ENCODE measurements at places on chromosomes 2 and 18.

DNA sequence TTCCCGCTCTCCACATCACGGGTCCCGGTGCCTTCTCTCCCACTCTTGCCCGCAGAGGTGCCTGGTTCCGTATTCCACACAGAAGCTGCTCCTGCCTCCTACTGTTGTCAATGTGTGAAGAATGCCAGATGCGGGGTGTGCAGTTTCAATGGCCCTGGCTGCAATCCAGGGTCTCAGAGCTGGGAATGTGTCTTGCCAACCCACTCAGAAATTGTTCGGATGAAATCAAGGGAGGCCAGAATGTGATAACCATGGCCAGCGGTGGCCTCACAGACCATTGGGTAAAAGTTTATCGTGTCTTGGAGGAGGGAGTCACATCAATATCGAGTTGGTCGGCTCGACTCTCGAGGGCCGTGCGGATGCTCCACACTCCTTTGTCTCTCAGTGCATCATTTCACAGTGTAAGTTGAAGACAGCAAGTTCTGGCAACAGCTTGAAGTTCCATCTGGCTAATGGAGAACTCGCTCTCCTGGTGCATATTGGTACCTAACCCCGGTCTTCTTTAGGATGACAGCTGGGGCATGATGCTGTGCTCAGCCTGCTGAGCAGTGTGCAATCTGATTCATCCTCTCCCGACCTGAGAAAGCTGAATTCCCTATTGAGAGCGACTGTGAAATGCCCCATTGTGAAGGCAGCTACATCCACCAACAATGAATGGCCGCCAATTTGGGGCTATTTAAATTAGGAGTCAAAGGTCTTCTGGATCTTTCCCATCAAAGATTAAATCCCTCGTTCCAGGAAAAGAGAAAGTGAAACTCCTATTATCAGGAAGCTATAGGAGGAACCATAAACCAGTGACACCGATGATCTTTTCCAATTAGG lies 389.0 kb downstream of the SOX11 start:
- no peak overlapping the region for H3K4me3 ChIP-seq
- no peak for DNase-seq
- H3K27ac ChIP-seq = no peak overlapping the region
- no peaks in the 10 kb centered on the region for H3K4me1 ChIP-seq
- H3K27me3 ChIP-seq = no peaks in the 10 kb centered on the region

DNA sequence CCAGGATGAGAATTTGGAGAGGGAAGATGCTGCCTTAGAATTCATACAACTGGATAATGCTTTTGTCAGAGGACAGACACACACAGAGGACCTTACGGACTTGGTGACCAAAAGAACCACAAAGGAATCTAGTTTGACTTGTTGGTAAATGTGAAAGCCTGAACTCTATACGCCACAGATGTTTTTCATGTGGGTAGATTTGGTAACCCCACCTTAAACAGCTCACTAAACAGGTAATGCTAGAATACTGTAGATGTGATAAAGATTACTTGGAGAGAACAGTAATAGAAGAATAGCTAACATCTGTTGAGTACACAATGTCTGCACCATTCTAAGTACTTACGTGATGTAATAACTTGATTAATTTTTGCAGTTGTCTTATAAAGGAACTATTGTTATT lies 24.1 kb downstream of the ANXA4 start:
- no peak overlapping the region for H3K27ac ChIP-seq
- no peaks in the 10 kb centered on the region for H3K27me3 ChIP-seq
- H3K36me3 ChIP-seq = no peaks in the 10 kb centered on the region
- H3K4me1 ChIP-seq = peaks cover 29% of the 10 kb centered on the region

- no peak overlapping the region for H3K27ac ChIP-seq
- no peaks in the 10 kb centered on the region for H3K36me3 ChIP-seq
- no peaks in the 10 kb centered on the region for H3K27me3 ChIP-seq
- DNase-seq = no peak
- H3K4me1 ChIP-seq = peaks cover 23% of the 10 kb centered on the region
Measured at GRCh38 chr2:230578106-230578505, 134.5 kb upstream of the CAB39 start.

GRCh38 chr2:177597759-177598158 lies 205.2 kb downstream of the AGPS start:
- no peak overlapping the region for H3K4me3 ChIP-seq
- H3K27ac ChIP-seq = no peak overlapping the region
- H3K4me1 ChIP-seq = no peaks in the 10 kb centered on the region

DNA sequence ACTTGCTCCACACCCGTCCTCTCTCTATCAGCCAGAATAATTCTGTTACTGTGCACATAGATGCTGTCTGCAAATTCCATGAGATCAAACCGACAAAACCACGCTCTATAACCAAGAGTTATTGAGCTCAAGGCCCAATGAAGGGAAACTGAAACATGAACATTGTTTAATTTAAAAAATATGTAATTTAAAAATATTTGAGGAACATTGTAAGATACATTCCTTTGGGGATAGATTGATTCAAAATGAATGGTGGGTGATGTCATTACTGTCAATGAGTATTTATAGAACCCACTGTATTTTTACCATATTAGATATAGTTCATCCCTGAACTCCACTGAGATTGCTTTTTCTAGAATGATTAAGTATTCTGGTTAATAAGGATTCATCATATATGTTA lies 50.4 kb downstream of the NCKAP5 start:
- no peaks in the 10 kb centered on the region for H3K27me3 ChIP-seq
- H3K27ac ChIP-seq = no peak overlapping the region
- no peak overlapping the region for H3K4me3 ChIP-seq
- H3K4me1 ChIP-seq = no peaks in the 10 kb centered on the region
- DNase-seq = no peak
- H3K36me3 ChIP-seq = no peaks in the 10 kb centered on the region

- H3K27ac ChIP-seq = no peak overlapping the region
- DNase-seq = no peak
- H3K4me3 ChIP-seq = no peak overlapping the region
- H3K36me3 ChIP-seq = no peaks in the 10 kb centered on the region
Measured at GRCh38 chr2:56713161-56713676, 529.4 kb downstream of the CCDC85A start.

GRCh38 chr2:173860566-173860965 lies 104.6 kb downstream of the SP3 start:
- no peaks in the 10 kb centered on the region for H3K36me3 ChIP-seq
- no peak for DNase-seq
- no peaks in the 10 kb centered on the region for H3K4me1 ChIP-seq
- H3K27ac ChIP-seq = no peak overlapping the region
- H3K4me3 ChIP-seq = no peak overlapping the region

DNA sequence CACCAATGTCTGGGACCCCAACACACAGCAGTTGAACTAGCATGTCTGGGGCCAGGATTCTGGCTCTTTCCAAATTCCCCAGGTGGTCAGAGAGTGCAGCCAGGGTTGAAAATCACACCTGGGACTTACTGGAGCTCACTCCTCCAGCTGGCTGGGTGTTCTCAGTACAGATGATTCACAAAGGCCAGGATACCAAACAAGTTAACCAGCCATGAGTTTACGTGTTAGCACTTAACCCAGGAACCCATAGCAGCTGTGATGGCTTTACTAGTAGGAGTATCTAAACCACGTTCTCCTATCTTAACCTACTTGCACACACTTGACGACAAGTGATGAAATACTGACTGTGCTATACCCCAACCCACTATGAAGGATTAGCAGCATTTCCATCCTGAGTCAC lies 222.8 kb downstream of the FBXO15 start:
- H3K36me3 ChIP-seq = no peaks in the 10 kb centered on the region
- H3K27me3 ChIP-seq = peaks cover 14% of the 10 kb centered on the region
- no peak overlapping the region for H3K4me3 ChIP-seq
- H3K27ac ChIP-seq = no peak overlapping the region
- no peaks in the 10 kb centered on the region for H3K4me1 ChIP-seq
- no peak for DNase-seq

GRCh38 chr2:164456619-164457018 lies 164.7 kb downstream of the GRB14 start:
- DNase-seq = no peak
- no peak overlapping the region for H3K4me3 ChIP-seq
- no peaks in the 10 kb centered on the region for H3K36me3 ChIP-seq
- no peaks in the 10 kb centered on the region for H3K27me3 ChIP-seq

DNA sequence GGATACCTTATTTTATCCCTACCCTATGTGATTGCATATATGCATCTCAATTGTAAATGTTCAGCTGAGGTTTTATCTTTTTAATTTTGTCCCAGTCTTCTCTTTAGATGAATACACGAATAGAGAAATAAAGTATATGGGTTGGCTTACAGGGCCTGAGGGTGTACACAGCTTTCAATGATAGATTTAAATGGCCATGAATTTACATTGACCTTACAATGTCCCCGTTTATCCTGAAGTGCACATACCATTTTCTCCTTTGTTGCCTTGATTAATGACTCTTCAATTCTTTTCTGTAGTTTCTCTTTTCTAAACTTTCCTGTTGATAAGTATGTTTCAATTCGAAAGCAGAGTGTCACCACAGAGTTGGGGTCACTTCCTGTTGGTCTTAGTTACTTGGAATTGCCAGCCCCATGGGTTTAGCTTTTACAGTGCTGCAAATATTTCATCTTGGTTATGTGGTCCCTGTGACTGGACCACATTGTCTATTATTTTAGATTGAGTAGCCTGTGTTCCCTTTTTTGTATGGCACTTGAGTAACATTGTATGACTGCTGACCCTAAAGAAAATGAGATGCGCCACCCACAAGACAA lies 1616.3 kb upstream of the ACVR2A start:
- no peaks in the 10 kb centered on the region for H3K4me1 ChIP-seq
- no peak overlapping the region for H3K4me3 ChIP-seq
- no peaks in the 10 kb centered on the region for H3K27me3 ChIP-seq
- no peak for DNase-seq

- peaks cover 14% of the 10 kb centered on the region for H3K27me3 ChIP-seq
- H3K27ac ChIP-seq = no peak overlapping the region
- H3K4me3 ChIP-seq = no peak overlapping the region
- no peaks in the 10 kb centered on the region for H3K36me3 ChIP-seq
- no peak for DNase-seq
Measured at GRCh38 chr18:73983970-73984369, 163.7 kb downstream of the FBXO15 start.

DNA sequence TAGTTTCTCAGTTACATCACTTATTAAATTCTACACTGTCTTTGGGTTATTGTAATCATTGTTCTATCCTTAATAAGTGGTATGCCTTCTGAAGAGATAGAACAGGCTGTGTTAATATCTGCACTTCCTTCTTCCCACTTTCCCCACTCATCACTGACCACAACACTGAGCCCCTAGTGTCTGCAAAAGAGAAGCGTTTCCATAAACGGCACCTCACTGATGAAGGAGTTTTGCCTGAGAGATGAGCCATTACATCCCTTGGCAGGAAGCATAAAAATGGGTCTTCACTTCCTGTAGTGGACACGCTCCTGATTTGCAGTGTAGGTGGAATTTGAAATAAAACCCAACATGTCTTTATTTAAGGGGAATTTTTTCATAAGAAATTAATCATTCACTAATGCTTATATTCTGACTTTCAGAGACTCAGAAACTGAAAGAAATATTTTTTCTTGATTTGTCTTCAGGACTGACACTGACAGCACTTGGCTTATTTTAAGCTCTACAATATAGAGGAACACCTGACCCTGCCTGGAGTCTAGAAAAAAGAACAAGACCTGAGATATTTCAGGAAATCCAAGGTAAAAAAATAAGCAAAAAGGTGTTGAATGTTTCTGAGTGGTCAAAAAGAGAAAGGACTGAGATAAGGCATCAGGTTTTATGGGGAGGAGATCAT lies 275.3 kb downstream of the RAD51AP2 start:
- H3K27ac ChIP-seq = no peak overlapping the region
- H3K27me3 ChIP-seq = no peaks in the 10 kb centered on the region
- H3K4me1 ChIP-seq = no peaks in the 10 kb centered on the region
- no peak for DNase-seq
- no peaks in the 10 kb centered on the region for H3K36me3 ChIP-seq

GRCh38 chr2:188360485-188361263 lies 69.0 kb downstream of the GULP1 start:
- H3K27ac ChIP-seq = no peak overlapping the region
- no peak overlapping the region for H3K4me3 ChIP-seq
- no peaks in the 10 kb centered on the region for H3K27me3 ChIP-seq
- no peaks in the 10 kb centered on the region for H3K36me3 ChIP-seq
- no peaks in the 10 kb centered on the region for H3K4me1 ChIP-seq
- DNase-seq = no peak

DNA sequence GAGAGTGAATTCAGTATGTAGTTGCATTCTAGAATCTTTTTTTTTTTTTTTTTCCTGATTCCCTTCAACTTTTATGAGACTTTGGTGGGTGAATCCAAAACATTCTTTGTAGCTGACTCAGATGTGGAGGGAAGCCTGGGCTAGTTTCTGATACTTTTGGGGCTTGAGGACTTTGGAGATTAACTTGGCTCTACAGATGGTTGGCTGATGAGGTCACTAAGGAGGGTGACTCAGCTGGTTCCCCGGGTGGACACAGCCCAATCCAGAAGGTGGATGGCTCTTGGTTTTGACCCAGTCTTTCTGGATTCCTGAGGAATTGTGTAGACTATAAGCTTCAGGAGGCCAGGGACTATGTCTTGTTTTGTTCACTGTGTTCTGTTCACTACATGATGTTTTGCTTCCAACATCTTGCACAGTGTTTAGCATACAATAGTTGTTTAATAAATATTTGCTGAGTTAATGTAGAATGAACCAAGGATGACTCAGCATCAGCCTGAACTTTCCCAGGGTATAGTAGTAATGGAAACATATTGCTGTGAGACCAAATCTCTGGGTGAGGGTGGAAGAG lies 30.5 kb downstream of the LAMA3 start:
- no peaks in the 10 kb centered on the region for H3K4me1 ChIP-seq
- H3K36me3 ChIP-seq = peaks cover 2% of the 10 kb centered on the region
- peaks cover 31% of the 10 kb centered on the region for H3K27me3 ChIP-seq

DNA sequence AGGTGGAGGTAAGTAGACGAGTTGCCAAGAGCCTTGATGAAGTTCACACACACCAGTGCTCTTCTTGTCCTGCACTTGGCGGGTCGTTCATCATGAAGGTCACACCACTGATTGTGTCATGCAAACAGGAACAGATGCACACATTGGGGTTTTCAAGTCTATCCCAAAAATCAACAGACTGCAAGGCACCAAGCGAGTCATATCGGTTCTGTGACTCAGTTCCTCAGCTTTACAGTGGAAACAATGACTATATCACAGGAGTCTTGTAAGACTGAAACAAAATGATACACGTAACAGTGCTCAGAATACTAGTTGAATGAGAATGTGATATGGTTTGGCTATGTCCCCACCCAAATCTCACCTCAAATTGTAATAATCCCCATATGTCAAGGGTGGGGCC lies 526.9 kb upstream of the ID2 start:
- H3K4me1 ChIP-seq = peaks cover 29% of the 10 kb centered on the region
- no peak overlapping the region for H3K27ac ChIP-seq
- H3K36me3 ChIP-seq = peaks cover 5% of the 10 kb centered on the region
- no peak for DNase-seq
- H3K4me3 ChIP-seq = no peak overlapping the region

Data from central memory CD8-positive, alpha-beta T cell (primary cell).